ENCODE measurements at places on chromosomes 2 and 18.

DNA sequence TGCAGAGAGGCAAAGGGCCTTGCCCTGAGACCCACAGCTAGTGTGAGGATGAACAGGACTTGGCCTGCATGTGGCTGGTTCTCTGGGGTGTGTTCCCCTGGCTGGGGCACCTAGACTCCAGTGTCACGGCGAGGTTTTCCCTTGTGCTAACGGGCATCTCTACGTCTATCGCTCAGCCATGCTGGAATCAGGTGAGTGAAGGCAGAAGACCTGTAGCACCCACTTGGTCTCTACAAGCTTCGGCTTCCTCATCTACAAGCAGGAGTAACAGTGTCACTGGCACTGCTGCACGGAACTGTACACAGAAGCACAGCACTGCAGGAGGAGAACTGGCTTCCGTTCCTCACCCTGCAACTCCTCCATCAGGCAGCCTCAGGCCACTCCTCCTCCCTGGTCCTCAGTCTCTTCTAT lies 30.6 kb downstream of the HS1BP3 start:
- DNase-seq, result no peak

GRCh38 chr2:71500426-71501079 lies 47.2 kb downstream of the DYSF start:
- DNase-seq, result no peak

GRCh38 chr2:28086611-28087010 lies 196.1 kb downstream of the BABAM2 start:
- DNase-seq, result no peak

DNA sequence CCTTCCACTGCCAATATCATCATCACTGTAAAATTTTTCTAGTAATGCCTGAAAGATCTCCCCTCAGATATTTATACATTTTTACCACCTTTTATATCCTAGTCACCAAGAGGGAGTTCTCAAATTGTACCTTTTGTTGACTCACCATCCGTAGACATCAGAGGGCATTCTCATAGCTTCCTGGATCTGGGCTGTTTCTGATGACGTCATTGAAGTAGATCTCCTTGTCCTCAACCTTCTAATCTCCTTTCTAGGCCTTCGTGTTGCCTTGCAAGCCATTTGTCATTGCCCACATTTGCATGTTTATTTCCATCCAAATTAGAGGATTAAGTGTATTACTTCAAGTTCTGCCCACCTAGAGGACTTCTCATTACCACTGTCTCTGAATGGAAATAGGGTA lies 193.4 kb upstream of the NRXN1 start:
- DNase-seq, result no peak

- DNase-seq, result no peak
Observed at GRCh38 chr2:168220965-168221819, 26.2 kb downstream of the STK39 start.

DNA sequence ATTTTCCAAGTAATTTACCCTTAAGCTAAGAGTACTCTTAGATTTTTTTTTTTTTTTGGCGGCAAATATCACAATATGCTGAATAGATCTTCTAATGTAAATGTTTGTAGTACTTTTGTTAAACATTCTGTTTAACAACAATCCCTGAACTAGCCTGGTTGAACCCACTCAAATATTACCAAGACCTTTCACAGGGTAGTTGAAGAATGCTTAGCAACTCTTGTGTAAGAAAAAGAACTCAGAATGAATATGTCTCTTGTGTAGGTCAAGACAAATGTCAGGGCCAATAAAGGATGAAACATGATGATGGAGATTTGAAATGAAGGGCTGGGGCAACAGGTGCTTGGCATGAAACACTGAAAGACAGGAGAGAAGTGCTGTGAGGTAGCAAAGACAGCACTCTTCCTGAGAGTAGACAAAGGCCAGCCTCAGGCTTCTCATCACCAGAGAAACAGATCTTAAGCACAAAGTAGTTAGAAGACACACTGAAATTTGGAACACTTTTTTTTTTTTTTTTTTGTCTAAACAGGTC lies 597.3 kb downstream of the ERBB4 start:
- no peak for DNase-seq

- DNase-seq, result no peak
Observed at GRCh38 chr2:181675254-181675653, 5.1 kb downstream of the NEUROD1 start.
